ENCODE measurements at places on chromosomes 16 and 17.

GRCh38 chr17:48246612-48247011 is 139.0 kb downstream of the SNX11 start:
- DNase-seq: no peak

- no peak for DNase-seq
Measured at GRCh38 chr16:52731219-52731875, 184.4 kb upstream of the TOX3 start.

DNA sequence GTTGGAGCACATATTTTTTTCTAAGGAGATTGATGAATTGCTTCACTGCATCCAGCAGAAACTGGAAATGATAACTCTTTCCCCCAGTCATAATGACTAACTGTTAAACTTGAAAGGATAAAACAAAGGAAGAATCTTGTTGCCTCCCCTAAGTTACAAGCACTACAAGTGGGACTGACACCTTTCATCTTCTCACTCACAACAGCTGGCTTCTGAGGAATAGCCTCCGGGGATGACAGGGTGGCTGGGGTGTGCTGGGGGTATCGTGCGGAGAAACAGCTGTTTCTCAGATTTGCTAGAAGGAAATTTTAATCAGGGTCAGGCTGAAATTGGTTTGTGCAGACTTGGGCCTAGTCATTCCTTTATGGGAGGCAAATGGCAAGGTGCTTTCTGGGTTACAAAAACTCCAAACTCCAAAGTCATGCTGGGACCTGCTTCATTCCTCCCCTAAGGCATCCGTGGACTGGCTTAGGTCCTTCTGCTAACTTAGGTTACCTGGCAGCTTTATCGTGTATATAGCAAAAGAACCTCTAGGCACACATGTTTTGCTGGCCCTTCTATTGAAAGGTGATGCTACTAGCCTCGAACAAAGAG is 557.2 kb downstream of the TOX3 start:
- no peak for DNase-seq

DNA sequence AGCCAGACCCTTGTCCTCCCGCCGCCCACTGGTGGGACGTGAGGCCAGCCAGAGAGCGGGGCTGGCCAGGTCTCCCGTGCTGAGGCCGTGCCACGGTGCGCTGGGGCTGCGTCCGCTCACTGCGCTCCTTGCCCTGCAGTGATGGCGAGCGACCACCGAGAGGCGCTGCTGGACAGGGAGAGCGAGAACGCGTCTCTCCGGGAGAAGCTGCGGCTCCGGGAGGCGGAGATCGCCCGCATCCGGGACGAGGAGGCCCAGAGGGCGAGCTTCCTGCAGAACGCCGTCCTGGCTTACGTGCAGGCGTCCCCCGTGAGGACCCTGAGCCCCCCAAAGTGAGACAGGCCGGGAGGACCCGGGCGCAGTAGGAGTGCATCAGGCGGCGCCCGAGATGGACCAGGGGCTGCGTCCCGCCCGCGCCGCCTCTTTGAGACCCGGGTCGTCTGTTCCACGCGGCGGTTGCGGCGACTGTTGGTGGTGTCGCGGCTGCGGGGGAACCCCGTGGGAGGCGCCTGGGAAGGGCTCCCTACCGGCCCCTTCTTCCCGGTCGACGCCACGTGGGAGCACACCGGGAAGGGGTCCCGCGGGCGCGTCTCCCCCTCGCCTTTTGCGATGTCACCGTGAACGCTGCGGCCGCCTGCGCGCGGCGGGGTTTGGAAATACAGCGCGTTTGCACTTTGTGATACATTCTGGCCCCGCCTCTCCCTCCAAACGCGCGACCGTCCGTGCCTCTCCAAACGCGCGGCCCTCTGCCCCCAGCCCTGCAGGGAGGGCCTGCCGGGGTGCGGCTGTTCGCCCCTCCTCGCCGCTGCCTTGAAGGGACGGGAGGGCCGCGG is 792 bp upstream of the RAC3 start:
- DNase-seq: peak; percentile 61

DNA sequence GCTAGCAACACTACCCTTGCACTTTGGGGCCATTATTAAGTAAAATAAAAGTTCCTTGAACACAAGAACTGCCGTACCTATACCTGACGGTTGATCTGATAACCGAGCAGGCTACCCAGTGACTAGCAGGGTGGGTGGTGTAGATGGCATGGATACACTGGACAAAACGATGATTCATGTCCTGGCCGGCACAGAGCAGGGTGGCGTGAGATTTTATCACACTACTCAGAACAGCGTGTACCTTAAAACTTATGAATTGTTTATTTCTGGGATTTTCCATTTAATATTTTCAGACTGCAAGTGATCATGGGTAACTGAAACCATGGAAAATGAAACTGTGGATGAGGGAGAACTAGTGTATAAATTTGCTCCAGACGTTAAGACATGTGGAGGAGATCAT is 41.0 kb upstream of the MSI2 start:
- no peak for DNase-seq

DNA sequence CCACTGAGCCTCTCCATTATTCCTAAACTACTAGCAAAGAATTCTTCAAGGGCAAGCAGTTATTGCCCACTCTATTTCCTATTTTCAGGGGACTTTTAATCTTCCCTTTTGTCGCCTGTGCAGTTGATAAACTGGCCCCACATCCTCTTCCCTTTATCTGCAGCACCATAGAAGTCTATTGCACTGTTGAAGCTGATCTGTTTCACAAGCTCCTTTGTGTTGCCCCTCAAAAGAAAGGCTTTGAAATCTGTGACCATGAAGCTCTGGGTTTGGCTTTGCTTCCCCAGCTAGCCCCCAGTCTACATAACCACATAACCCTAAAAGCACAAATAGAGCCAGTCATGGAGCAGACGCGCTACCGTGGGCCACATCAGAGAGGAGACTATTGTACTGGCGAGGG is 37.1 kb downstream of the CDRT15 start:
- DNase-seq: no peak

GRCh38 chr17:83125515-83126274 is 46.3 kb downstream of the METRNL start:
- no peak for DNase-seq

DNA sequence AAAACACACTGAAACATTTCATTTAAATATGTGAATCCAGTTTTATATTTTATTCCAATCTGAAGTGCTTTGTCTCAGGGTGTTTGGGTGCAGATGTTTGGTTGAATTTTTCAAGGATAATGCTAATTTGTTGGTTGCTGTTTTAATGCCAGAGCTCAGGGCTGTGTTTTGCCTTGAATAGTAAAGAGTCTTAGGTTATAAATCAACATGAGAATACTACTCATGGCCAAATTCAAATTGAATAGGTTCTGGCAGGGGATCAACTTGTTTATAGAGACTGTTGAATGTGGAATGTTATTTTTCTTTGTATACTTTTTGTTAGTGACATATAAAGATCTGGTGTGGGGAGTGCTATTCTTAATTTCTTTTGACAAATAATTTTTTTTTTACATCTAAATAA is 18.8 kb downstream of the TOM1L1 start:
- DNase-seq: no peak

GRCh38 chr17:63786971-63787711 is 13.2 kb downstream of the DDX42 start:
- no peak for DNase-seq

GRCh38 chr16:4678596-4678995 is 14.8 kb upstream of the NUDT16L1 start:
- DNase-seq: no peak

DNA sequence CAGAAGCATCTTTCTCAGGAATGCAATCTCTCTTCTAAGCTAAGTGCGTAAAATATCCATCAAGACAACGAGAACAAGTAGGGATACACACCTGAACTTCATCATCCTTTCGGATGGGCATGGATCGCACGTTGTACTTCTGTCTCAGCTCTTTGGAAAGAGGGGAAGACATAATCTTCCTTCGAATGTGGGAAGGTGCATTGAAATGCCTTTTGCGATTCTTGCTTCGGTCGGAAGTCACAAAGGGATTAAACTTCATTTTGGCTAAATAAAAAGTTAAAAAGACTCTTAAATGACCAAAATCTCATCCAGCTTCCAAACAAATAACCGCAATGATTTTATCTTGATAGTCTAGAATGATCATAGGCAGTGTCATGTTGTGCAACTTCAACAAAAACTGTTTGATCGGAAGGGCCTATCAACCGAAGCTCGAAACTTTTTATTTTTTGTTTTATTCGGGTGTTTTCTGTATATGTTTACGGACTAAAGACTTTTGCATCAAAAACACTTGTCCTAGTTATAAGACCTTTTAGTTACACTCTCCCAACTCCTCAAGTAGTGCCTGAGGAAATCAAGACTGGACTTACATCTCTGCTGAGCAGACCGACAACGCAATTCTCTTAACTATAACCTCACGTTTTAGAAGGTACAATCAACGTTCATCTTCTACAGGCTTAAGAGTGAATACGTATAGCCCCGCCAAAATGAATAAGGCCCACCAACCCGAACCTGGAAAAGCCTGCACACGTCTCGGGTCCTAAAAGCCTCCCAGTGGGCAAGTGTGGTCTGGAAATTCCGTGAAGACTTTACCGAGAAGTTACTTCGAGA is 727 bp downstream of the RPL26 start:
- DNase-seq: no peak

- no peak for DNase-seq
Measured at GRCh38 chr17:63475491-63476412, 1.1 kb upstream of the ACE start.

GRCh38 chr16:28935924-28936783 is 4.4 kb downstream of the CD19 start:
- DNase-seq: peak; percentile 74

GRCh38 chr17:70314506-70314905 is 145.2 kb downstream of the KCNJ2 start:
- DNase-seq: no peak

GRCh38 chr16:81158964-81159363 is 62.8 kb upstream of the GCSH start:
- DNase-seq: no peak

GRCh38 chr17:3852561-3852960 is 6.5 kb upstream of the NCBP3 start:
- no peak for DNase-seq

- no peak for DNase-seq
Measured at GRCh38 chr17:8924595-8924994, 40.9 kb downstream of the PIK3R5 start.

- DNase-seq: no peak
Measured at GRCh38 chr16:80627108-80627507, 86.3 kb downstream of the DYNLRB2 start.

DNA sequence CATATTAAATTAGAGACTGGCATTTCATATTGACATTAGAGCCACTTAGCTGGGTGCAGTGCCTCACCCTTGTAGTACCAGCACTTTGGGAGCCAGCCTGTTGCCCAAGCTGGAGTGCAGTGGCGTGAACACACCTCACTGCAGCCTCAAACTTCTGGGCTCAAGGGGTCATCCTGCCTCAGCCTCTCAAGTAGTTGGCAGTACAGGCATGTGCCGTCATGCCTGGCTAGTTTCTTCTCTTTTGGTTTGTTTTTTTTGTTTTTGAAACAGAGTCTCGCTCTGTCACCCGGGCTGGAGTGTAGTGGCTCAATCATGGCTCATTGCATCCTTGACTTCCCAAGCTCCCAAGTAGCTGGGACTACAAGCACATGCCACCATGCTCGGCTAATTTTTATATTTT is 8.7 kb downstream of the PPM1E start:
- DNase-seq: no peak

GRCh38 chr16:11379420-11379819 is 34.2 kb downstream of the RMI2 start:
- no peak for DNase-seq

GRCh38 chr16:84294531-84295142 is at the start of gene WFDC1:
Gene WFDC1, plus strand, starts transcription at chr16:84294878. Its CDS starts 94 bp downstream, at chr16:84294972.
- no peak for DNase-seq

GRCh38 chr17:72976971-72977770 is 115.3 kb downstream of the SLC39A11 start:
- DNase-seq: no peak

- no peak for DNase-seq
Measured at GRCh38 chr16:72271699-72272240, 99.8 kb upstream of the PMFBP1 start.

- DNase-seq: no peak
Measured at GRCh38 chr16:27349276-27349675, 35.5 kb downstream of the IL4R start.

GRCh38 chr17:66165537-66166123 is 26.3 kb downstream of the CEP112 start:
- DNase-seq: no peak

DNA sequence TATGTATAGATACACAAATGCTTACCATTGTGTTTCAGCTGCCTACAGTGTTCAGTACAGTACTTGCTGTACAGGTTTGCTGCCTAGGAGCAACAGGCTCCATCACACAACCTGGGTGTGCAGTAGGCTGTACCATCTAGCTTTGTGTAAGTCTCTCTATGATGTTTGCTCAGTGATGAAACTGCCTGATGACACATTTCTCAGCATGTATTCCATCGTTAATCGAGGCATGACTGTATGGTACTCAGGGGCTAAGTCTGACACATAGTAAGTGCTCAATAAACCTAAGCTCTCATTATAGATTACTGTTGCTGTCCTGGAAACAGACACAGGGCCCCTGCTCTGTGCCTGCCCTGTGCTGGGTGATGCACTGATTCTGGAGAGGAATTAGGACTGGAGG is 18.1 kb downstream of the KCNJ12 start:
- no peak for DNase-seq

- DNase-seq: no peak
Measured at GRCh38 chr17:83182620-83183101, 103.3 kb downstream of the METRNL start.

DNA sequence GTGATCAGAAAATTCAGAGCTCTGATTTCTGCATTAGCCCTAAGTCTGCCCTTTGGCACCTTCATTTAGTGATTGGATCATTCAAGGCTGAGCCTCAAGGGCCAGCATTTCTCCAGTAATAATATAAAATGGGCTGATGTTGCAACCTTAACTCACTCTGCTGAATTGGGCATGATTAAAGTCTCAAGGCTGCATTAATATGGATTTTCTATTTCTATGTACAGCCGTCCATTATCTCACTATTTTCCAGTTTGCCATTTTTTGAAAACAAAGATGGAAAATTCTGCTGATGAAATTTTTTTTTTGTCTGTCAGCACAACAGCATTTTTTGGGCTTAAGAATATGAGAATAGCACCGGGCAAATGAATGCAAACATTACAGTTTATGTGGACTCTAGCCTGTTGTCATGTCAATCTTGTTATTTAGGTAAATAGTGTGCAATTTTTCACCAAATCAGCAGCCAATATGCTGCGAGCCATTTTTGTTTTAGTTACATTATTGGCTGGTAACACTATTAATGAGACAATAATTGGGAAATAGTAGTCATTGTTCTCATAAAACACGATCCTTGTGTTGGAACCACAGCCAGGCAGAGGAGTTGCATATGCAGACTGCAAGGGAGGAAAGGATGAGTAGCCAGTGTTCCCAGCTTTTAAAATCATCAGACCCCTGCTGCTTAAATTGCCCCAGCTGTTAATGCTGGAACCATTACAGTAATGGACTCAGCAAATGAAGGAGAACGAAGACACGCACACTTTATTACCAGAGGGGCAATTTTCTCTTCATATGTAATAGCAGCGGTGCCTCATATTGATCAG is 10.5 kb downstream of the FTO start:
- no peak for DNase-seq

- DNase-seq: no peak
Measured at GRCh38 chr16:74275031-74275636, 21.5 kb upstream of the PSMD7 start.
